ENCODE measurements at places on chromosomes 7 and 10. TPM values are rescaled to one million over a fixed set of nuclear protein-coding genes. Genes with fewer than 3 reads are reported as not detected.

Gene GNA12
- 72.7 TPM for total RNA-seq

Gene C10orf105
- total RNA-seq: not detected

Gene INA
- total RNA-seq: 26.9 TPM

- H3K27me3 ChIP-seq: no peaks in the 10 kb centered on the region
- DNase-seq: no peak
- H3K4me1 ChIP-seq: peaks cover 14% of the 10 kb centered on the region
- no peak overlapping the region for H3K4me3 ChIP-seq
- H3K27ac ChIP-seq: peak overlapping the region; percentile 34
- H3K36me3 ChIP-seq: no peaks in the 10 kb centered on the region
These were observed 76.8 kb downstream of the HGF start for GRCh38 chr7:81693080-81693479.

DNA sequence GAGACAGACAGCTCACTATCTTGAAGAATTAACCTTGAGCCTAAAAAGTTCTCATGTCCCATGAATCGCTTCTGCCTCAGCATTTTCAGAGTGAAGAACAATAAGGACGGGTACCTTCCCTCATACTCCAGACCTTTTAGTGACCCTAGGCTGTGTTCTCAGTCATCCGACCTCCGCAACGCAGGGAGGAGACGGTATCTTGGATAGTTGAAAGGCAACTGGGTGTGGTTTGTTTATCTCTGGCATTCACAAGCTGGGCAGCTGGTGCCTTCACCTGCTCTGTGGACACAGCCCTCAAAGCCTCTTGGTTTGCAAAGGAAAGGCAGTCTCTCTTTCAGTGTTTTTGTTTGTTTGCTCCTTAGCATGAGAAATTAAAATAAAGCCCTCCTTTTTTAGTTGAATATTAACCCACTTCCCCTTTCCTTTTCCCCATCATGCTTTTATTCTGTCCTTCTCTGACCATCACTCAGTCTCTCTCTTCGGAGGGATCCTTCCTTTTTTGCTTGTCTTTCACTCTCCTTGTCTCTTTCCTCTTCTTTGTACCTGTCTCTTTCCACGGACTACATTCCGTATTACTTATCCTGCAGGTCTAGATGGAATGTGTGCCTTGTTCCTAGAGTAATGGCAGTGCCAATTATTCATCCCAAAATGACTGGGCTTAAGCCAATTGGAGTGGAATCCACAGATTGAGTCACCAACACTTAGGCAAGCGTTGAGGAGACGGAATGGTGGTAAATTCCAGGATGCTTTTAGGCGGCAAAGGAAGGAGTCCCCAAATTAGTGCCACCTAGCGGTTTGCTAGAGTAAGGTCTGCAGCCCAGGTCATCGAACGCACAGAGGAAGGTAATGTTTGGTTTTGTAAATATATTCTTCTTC is 45.8 kb downstream of the PRR15 start:
- no peaks in the 10 kb centered on the region for H3K36me3 ChIP-seq
- peaks cover 23% of the 10 kb centered on the region for H3K4me1 ChIP-seq

- H3K4me1 ChIP-seq: no peaks in the 10 kb centered on the region
- no peaks in the 10 kb centered on the region for H3K27me3 ChIP-seq
- no peak for DNase-seq
- no peaks in the 10 kb centered on the region for H3K36me3 ChIP-seq
- H3K27ac ChIP-seq: no peak overlapping the region
These were observed 431.9 kb downstream of the PLXDC2 start for GRCh38 chr10:20247891-20248708.

Measured in astrocyte (in vitro differentiated cells and primary cell).